ENCODE measurements at places on chromosomes 6 and 20. TPM values are rescaled to one million over a fixed set of nuclear protein-coding genes. Genes with fewer than 3 reads are reported as not detected.

GRCh38 chr20:62227977-62228958 is 8.2 kb upstream of the HRH3 start:
- no peak for DNase-seq

- no peak for DNase-seq
Observed at GRCh38 chr6:16660157-16660497, 101.1 kb downstream of the ATXN1 start.

DNA sequence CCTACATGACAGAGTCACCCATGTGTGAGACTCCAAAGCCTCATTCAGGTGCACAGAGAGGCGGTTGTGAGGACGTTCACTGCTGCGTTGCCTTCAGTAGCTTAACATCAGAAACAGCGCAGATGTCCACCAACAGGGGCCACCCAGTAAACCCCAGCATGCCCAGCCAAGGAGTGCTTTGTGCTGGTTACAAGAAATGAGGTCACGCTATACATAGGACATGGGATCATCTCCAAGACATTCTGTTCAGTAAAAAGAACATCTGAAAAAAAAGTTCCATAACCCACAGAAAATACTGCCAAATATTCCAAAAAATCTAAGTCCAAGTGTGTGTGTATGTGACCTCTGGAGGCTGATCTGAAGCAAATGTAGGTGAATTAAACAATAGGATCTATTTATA is 16.0 kb downstream of the SLC52A3 start:
- DNase-seq = peak; percentile 52

- DNase-seq = no peak
Observed at GRCh38 chr20:18056174-18057100, 1.3 kb downstream of the OVOL2 start.

DNA sequence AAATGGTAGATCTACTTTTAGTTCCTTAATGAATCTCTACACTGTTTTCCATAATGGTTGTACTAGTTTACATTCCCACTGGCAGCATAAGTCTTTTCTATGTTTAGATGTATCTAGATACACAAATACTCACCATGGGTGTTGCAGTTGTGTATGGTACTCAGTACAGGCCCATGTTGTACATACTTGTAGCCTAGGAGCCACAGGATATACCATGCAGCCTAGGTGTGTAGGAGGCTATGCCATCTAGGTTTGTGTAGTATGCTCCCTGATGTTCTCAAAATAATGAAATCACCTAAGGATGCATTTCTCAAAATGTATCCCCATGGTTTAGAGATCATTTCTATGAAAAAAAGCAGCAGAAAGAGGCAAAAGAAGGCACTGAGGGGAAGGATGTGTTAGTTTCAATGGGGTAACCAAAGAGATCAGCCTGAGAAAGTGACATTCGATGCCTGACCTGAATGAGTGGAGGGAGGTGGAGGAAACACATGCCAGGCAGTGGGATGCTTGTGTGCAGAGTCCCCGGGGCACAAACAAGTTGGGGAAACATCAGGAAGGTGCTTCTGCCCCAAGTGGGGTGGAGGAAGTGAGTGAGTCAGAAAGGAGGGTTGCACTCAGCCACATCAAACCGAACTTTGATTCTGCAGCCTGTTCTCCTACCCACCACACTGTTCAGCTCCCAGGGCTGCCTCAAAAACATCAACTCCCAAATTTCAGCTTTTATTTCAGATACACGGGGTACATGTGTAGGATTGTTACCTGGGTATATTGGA is 191.2 kb downstream of the ZNF217 start:
- DNase-seq = no peak

DNA sequence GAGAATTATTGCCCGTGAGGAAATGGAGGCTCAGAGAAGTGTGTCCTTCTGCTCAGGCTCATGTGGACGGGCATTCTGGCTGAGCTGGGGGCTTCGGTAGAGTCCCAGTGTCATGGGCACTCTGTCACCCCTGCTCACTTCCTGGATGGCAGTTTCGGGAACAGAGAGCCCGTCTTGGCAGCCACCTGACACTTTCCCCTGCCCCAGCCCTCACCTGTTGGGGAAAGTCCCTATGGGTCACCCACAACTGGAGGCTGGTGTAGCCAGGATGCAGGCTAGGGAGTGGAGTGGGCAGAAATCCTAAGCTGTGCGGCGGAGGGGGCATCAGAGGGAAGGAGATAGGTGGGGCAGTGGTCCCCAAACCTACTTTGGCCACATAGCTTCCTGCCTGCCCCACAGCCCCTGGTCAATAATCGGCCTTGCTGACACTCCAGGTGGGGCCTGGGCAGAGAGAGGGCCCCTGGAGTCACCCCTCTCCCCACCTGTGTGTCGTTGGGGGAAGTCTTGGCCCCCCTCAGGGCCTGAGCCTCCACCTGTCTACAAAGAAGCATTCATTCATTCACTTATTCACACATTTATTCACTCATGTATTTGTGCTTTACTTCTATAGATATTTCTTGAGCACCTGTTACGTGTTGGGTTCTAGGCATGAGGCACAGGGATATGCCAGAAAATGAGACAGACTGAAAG is 40.5 kb downstream of the SNAI1 start:
- DNase-seq = no peak

GRCh38 chr6:90285042-90285481 is 11.6 kb downstream of the BACH2 start:
- DNase-seq = no peak

DNA sequence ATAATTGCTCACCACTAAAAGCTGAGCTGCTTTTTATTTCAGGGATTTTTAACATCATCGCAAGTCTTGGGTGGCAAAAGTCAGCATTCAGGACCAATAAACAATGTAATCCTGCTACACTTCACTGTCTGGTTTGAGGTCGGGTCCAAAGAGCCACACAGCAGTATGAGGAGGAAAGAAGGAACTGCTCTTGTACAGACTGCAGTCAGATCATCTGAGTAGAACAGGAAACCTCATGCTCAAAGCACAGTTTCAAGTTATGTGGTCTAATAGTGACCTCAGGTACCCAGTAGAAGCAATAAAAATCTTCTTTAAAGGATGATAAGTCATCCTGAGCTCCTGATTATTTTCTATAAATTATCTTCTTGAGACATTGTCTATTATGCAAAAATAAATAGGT is 211.4 kb downstream of the FUT9 start:
- DNase-seq = no peak

DNA sequence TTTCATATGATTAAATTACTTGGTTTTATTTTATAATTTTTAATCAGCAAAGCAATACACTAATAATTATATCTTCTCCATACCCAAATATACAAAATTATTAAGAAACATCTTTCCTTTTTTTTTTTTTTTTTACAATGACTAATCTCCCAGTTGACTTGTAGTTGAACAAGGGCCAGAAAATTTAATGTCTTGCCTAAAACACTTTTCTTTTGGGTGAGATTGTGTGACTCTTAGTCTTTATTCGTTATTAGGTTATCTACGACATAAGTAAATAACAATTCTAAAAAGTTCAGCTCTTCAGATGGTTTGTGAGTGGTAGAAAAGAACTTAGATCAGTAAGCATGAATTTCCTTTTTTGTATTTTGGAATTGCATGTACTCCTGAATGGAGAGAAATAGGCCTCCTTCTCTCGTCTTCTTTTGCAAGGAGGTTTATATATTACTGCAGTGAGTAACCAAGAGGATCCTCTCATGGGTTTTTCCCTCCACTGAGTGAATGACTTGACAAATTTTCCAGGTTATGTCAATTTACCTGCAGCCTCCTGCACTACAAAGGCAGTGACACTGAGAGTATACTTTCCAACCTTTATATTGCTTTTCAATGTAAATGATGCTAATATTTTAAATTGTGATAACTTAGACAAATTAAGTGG is 364.5 kb upstream of the CITED2 start:
- DNase-seq = no peak

DNA sequence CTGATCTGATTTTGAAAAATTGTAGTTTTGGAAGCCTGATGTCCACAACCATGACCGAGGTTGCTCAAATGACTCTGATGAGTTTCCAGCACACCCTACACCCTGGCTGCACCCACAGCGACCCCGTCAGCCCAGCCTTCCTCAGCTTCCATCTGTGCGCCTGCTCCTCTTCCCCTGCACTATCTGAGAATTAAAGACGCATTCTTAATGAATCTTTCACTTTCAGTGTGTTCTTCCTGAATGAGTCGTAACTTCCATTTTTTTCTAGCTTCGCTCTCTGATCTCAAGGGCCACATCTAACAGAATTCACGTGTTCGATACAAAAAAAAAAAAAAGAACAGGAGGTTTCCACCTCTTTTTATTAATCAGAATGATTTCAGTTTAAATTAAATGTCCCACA is 21.3 kb upstream of the RREB1 start:
- DNase-seq = no peak

DNA sequence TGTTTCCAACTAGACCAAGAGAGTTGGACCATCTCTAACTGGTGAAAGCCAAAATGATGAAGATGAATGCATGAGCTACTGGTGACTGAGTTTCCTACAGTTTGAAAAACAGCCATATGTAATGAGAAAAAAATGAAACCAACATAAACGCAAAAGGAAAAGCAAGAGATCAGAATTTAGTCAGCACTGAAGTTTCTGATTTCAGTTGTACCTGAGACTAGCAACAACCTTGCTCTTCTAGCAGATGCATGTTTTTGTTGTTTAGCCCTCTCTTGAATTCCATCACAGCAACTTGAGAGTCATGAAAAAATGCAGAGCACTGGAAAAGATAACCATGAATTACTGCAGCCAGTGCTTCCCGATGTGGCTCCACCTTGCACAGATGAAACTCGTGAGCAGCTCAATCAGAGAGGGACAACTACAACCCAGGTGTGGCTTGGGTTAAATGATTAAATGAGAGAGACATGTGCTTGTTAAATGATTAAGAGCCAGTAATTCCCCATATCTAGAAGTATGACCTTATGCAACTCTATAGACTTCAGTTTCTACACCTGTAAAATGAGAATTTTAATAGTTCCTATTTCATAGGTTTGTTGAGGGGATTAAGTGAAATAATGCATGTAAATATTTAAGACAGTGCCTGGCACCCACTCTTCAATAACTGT is 104.8 kb downstream of the ELOVL4 start:
- no peak for DNase-seq

DNA sequence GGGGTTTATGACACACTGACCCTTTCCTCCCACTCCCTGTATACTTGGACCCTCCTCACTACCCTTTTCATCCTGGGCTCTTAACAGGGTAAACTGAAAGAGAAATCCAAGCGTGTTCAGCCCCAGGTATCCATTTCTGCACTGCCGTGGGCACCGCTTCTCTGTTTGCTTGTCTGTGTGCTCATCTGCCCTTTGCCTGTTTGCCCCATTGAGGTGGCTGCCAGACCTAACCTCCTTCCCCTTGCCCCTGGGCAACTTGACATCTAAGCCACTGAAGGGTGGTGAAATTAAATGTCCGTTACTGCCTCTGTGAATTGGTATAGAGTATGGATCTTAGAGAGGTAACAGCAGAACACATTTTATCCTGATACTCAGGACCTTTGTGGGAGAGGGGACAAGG is 38.7 kb downstream of the ACSS2 start:
- no peak for DNase-seq

- DNase-seq = peak; percentile 39
Observed at GRCh38 chr6:29005183-29005885, at the start of gene ZNF311. Gene ZNF311, minus strand, starts transcription at chr6:29005315. Its CDS starts 1,361 bp downstream, at chr6:29003954.

GRCh38 chr20:47272893-47273590 is 83.5 kb downstream of the ZMYND8 start:
- DNase-seq = peak; percentile 84

DNA sequence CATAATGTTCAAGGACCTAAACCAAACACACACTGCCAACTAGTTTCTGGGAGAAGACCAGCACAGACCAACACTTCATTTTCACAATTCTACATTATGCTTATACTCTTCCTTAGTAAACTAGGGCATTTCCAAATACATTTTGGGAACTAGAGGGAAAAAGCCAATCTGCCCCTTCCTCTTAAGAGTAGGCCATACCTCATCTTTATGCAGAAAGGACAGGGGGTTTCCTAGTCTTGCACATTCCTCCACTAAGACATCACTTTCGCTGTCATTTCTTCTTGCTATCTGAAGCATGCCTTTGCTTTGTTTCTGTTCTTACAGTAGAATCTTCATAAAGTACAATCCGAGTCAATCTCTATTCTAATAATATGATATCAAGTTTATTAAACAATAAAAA is 105.7 kb downstream of the SMLR1 start:
- DNase-seq = no peak

- DNase-seq = no peak
Observed at GRCh38 chr20:31587545-31588389, 17.3 kb upstream of the ID1 start.

DNA sequence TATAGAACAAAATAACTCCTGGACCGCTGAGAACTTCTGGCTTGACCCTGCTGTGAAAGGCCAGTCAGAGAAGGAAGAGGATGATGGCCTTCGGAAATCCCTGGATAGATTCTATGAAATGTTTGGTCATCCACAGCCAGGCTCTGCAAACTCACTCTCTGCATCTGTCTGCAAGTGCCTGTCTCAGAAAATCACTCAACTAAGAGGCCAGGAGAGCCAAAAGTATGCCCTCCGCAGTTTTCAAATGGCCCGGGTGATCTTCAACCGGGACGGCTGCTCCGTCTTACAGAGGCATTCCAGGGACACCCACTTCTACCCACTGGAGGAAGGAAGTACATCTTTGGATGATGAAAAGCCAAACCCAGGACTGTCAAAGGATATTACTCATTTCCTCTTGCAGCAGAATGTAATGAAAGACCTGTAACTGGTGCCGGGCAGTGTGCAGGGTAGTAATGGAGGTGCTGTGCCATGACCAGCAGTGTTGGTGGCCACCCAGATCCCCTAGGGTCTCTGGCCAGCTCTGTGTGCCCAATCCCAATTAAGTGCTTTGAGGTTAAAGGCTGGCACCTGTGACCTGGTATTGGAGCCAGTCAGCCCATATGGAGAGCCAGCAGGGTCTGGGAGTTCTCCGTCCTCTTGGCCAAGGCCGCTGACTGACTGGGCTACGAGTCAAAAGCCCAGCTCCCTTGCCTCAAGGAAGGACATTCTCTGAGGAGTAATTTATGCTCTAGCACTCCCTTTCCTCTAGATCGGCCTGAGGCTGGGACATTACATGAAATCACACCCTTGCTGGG is 87.1 kb downstream of the TRMT6 start:
- DNase-seq = peak; percentile 99

DNA sequence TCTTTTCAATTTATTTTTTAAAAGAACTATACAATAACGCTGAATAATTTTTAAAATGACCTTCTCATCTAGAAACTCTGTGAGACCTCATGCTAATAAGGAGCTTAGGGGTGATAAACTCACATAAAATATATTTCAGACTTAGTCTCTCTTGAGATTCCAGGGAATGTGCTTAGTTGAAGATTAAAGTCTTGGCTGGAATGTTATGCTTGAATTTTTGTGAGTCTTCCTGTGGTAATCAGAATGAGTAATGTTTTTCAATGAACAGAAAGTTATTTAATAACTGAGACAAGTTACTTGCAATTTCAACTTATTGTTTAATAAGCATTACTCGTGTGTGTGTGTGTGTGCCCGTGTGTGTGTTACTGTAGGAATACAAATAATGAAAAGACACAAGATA is 379.9 kb upstream of the EPHA7 start:
- no peak for DNase-seq

- no peak for DNase-seq
Observed at GRCh38 chr6:142856624-142857232, 88.2 kb downstream of the HIVEP2 start.

The MLN gene
- not detected for total RNA-seq

The RAET1G gene
- not detected for total RNA-seq

The MROH8 gene
- 1.8 TPM for total RNA-seq

The CCM2L gene
- 52.6 TPM for total RNA-seq

The CDC25B gene
- total RNA-seq = 7.2 TPM

The MOXD1 gene
- total RNA-seq = not detected

The OVOL2 gene
- total RNA-seq = not detected

The CD24 gene
- 1.3 TPM for total RNA-seq

The OOEP gene
- not detected for total RNA-seq

The KHDC1L gene
- total RNA-seq = 4.2 TPM

All from G401 (cell line).